ENCODE measurements at places on chromosomes 4 and X.

DNA sequence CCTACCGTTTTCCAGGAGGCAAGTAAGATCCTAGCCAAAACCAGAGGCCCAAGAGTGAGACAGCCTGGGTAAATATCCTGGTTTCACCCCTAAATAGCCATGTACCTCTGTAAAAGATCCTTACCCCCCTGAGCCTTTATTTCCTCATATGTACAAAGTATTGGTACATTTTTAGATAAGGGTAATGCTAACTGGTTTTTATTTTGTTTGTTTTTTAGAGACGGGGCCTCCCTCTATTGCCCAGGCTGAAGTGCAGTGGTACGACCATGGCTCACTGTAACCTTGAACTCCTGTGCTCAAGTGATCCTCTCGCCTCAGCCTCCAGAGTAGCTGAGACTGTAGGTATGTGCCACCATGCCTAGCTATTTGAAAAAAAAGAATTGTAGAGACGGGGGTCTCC lies 29.4 kb downstream of the SERPINA7 start:
- DNase-seq, result no peak

DNA sequence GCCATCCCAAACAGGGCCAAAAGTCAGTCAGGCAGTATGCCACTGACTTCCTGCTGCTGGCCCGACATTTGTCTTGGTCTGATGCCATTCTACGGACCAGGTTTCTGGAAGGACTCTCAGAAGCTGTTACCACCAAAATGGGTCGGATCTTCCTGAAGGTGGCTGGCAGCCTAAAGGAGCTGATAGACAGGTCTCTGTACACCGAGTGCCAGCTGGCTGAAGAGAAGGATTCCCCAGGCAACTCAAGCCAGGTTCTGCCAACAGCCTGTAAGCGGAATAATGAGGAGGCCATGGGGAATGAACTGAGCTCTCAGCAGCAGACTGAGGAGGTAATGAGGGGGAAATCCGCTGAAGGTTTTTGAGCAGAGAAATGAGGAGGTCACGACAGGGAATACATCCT lies 95.7 kb downstream of the RTL9 start:
- DNase-seq, result no peak

- DNase-seq, result no peak
Observed at GRCh38 chrX:618761-619450, 11.7 kb upstream of the SHOX start.

- no peak for DNase-seq
Observed at GRCh38 chr4:36386691-36387090, 105.3 kb downstream of the DTHD1 start.

All from astrocyte of the spinal cord (primary cell).